Left colon (tissue), 2 donors: ENCODE measurements at places on chromosomes 12 and 14.

DNA sequence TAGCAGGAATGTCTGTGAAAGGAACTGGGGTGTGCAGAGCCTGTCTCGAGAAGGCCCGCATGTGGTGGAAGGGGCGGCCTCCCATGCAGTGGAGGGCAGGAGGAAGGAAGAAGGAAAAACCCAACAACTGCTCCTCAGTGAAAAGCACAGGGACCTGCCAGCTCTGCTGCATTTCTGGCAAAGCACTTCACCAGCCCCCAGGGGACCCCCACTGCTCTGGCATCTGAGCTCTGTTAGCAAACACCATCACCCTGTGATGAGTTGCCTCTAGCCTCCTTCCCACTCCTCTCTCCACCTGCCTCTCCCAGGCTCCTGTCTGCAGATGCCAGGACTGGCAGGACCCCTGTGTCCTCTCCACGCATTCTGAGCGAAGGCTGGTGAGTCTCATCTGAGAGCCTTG lies 69.0 kb upstream of the DDX11 start:
- no peak for DNase-seq

DNA sequence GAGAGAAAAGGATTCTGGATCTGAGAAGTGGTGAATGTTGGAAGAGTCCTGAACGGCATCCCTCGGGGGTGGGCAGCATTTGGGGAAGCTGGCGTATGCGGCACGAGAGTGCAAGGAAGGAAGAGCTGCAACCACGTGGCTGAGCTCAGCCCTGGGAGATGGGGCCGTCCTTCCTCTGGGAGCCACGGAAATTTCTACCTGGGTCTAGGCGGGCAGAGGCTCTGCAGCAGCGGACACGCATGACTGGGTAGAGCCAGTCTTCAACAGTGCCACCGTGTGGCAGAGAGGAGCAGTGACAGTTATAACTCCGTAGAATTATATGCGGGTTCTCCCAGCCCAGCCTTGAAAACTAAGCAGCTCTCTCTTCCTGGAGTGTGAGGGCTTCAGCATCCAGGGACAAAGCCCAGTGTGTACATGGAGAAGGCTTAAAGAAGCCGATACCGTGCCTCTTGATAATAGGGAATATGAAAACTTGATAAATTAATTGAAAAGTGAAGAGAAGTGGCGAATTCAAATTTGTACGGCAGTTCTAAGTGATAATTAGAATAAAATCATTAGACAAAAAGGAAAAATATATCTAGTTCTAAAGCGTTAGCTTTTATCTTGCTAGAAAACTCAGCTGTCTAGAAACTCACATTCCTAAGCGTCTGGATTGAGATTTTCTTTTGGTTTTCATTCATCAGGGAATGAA lies 82.9 kb upstream of the STXBP6 start:
- DNase-seq: peak; percentile 70

GRCh38 chr14:31189346-31190218 lies 18.0 kb downstream of the HECTD1 start:
- DNase-seq: no peak

- DNase-seq: peak; percentile 49
Observed at GRCh38 chr14:105258846-105259245, 10.5 kb downstream of the BTBD6 start.

DNA sequence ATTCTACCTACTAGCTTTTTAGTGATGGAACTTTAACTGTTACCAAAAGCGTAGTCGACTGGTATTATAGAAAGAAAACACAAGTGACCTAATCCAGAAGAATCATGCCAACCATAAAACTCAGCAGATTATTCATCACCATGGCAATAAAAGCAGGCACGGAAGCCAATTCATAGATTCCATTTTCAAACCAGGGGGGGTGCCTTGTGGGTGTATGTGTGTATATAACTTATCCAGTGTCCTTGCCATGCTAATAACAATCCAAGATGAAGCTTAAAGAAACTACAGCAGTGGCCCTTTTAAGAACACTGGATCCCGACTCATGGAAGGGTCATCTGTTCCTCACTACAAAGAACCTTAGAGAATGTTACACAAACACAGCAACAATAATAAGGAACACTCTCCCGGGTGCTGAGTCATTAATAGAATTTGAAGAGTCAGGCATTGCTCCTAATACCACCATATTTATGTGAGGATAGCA lies 61.0 kb downstream of the EPS8 start:
- no peak for DNase-seq

GRCh38 chr12:28083840-28084678 lies 106.2 kb upstream of the CCDC91 start:
- no peak for DNase-seq

- DNase-seq: no peak
Observed at GRCh38 chr14:48430805-48431204, 755.4 kb upstream of the MDGA2 start.

DNA sequence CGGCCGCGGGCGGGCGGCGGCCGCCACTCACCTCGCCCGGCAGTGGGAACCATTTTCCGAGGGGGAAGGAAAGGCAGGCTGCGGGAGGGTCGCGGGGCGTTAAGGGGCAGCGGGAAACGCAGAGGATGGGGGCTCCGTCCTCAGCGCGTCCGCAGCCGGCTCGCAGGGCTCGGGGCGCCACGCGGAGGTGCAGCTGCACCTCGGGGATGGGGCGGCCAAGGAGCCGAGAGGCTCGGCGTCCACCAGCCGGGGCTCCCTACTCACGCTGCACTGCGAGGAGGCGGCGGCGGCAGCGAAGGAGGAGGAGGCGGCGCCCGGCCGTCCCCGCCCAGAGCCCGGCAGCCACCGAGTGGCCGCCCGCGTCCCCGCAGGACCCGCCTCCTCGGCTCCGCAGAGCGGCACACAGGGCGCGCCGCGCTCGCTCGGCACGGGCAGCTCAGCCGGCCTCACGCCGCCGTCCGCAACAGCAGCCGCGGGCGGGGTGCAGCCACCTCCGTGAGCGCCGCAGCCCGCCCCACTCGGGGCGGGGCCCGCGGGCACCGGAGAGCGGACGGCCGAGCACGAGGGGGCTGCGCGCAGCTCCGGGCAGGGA lies at the start of gene ATP2B1:
Gene ATP2B1, minus strand, starts transcription at position 274 of the 592 bp plus-strand sequence. CDS start 52,952 bp downstream, outside the sequence.
- peak; percentile 88 for DNase-seq

GRCh38 chr12:92218394-92219077 lies 72.9 kb upstream of the BTG1 start:
- DNase-seq: no peak

DNA sequence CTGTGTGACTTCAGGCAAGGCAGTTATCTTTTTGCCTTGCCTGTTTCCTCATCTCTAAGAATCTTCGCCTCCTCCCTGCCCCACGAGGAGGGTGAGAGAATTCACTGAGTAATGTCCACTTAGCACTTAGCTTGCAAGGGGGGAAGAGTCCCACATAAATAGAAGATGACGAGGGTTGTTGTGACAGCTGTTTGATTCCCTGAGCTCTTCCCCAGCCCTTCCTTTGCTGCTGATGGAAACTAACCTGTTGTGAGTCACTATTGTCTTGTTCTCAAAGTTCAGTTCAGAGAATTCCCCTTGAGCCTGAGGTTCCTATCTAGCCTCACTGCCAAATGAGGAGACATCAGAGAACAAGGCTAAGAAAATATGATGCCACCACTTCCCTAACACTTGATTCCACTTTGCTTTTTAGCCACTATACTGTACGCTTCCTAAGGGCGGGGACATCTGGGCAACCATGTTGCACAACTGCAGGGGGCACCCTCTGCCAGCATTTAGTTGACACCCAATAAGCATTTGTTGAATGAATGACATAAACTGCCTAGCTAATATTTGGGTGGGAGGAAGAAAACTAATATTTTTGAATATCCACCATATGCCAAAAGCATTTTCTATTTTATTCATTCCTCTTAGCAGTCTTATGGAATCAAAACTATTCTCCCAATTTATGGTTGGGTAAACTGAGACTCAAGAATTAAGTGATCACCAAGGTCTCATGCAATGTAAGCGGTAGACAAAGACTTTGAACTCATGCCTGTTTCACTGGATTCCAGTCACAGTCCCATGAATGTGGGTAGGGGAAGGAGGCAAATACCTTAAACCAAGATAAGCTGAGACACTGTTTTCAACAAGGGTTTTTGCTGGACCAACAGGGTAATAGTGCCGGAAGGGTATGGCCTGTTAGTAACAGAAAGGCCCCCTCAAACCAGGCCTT lies 77.6 kb downstream of the ZFP36L1 start:
- no peak for DNase-seq

- no peak for DNase-seq
Observed at GRCh38 chr12:133233006-133233405, 2.7 kb downstream of the ANHX start.

GRCh38 chr14:103073367-103073875 lies 10.6 kb upstream of the LBHD2 start:
- peak; percentile 8 for DNase-seq

DNA sequence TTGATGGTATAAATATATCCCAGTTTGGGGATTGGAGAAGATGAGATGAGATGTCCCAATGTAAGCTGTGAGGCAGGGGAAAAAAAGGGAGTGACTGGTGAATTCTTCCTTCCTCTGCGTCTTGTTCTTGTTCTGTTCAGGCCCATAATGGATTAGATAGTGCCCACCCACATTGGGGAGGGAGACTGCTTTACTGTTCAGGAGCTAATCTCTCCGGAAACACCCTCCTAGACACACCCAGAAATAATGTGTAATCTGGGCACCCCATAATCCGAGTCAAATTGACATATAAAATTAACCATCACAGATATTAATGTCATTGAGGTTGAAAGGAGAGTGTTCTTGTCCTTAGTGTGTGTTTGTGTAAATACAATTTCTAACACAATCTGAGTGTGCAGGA lies 29.3 kb downstream of the ETV6 start:
- DNase-seq: no peak

GRCh38 chr14:72514660-72515025 lies 379.3 kb downstream of the DPF3 start:
- DNase-seq: no peak

DNA sequence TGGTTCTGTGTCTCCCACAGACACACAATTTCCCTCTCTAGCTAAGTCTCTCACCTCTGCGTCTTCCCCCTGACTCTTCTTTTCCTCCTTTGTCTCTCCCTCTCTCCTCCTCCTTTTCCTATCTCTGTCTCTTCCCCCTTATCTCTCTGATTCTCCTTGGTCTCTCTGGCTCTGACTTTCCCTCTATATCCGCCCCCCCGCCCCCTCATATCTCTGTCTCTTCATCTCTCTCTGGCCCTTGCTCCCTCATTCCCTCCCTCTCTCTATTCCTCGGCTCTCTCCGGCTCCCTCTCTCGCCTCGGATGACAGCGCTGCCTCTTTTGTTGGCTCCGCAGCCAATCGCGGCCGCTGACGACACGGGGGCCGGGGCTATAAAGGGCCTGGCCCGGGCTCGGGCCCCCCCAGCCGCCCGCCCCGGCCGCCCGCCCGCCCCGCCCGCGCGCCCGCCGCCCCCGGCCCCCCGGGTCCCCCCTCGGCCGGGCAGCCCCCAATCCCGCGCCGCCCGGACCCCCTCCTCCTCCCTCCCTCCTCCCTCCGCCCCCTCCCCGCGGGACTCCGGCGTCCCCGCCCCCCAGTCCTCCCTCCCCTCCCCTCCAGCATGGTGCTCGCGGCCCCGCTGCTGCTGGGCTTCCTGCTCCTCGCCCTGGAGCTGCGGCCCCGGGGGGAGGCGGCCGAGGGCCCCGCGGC lies at the start of gene GDF11:
Gene GDF11, plus strand, starts transcription at position 404 of the 687 bp plus-strand sequence. Its CDS starts 195 bp downstream, at position 599.
- peak; percentile 70 for DNase-seq

DNA sequence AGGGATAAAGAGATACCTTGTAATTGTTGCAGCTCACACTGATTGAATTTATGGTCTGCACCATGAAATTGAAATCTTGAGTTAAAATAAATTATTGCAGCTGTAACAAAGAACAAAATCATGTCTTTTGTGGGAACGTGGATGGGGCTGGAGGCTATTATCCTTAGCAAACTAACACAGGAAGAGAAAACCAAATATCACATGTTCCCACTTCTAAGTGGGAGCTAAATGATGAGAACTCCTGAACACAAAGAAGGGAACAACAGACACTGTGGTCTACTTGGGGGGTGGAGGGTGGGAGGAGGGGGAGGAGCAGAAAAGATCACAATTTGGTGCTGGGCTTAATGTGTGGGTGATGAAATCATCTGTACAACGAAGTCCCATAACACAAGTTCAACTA lies 22.6 kb downstream of the ERP27 start:
- DNase-seq: no peak

DNA sequence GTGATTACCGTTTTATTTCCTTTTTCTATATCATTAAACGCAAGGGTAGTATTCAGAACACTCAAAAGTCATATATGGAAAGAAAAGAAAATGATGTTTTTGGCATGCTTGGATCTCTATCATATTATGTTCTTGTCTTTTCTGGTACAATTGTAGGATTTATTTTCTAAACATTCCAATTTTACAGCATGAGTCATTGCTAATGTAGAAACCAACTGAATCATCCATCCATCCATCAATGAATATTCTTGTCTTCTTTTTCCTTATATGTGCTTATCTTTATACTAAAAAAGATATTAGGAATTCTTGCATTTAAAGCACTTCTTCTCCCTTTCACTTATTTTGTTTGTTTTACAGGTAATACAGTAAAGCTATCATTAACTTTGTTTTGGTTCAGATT lies 20.4 kb upstream of the AMIGO2 start:
- no peak for DNase-seq

DNA sequence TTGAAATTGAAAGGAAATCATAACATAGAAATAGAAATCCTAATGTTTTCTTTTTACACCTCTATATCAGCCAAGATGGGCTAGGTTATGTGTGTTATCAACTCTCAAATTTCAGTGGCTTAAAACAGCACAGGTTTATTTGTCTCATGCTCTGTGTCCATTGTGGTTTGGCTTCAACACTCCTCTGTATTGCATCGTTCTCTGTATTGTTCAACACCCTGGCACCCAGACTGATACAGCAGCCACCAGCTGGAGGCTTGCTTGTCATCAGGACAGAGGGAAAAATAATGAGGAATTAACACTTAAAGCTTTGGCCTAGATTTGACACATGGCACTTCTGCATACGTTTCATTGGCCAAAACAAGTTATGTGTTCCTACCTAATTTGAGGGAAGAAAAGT lies 234.2 kb upstream of the ARHGAP5 start:
- no peak for DNase-seq

- DNase-seq: no peak
Observed at GRCh38 chr14:63918411-63918810, 65.6 kb downstream of the SYNE2 start.

GRCh38 chr14:26621807-26622560 lies 24.2 kb upstream of the NOVA1 start:
- no peak for DNase-seq

DNA sequence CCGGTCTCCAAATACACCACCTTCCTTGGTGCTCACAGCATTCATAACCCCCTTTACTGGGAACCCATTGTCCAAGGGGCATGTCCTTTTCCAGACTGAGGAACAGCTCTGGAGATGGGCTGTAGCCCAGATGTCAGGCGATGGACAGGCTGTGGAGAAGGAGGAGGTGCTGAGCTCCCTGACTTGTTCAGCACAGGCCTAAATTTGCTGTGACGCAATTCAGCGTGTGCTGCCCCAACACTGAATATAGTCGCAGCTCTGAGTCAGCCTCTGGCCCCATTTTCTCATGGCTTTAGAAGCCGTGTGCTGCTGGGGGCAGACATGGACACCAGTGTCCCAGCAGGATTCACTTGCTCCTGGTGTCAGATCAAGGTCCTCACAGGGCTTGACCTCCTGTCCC lies 269.1 kb downstream of the EMP1 start:
- DNase-seq: no peak

GRCh38 chr12:108890208-108890607 lies 10.3 kb downstream of the DAO start:
- no peak for DNase-seq
